ENCODE measurements at places on chromosomes 12 and 14.

DNA sequence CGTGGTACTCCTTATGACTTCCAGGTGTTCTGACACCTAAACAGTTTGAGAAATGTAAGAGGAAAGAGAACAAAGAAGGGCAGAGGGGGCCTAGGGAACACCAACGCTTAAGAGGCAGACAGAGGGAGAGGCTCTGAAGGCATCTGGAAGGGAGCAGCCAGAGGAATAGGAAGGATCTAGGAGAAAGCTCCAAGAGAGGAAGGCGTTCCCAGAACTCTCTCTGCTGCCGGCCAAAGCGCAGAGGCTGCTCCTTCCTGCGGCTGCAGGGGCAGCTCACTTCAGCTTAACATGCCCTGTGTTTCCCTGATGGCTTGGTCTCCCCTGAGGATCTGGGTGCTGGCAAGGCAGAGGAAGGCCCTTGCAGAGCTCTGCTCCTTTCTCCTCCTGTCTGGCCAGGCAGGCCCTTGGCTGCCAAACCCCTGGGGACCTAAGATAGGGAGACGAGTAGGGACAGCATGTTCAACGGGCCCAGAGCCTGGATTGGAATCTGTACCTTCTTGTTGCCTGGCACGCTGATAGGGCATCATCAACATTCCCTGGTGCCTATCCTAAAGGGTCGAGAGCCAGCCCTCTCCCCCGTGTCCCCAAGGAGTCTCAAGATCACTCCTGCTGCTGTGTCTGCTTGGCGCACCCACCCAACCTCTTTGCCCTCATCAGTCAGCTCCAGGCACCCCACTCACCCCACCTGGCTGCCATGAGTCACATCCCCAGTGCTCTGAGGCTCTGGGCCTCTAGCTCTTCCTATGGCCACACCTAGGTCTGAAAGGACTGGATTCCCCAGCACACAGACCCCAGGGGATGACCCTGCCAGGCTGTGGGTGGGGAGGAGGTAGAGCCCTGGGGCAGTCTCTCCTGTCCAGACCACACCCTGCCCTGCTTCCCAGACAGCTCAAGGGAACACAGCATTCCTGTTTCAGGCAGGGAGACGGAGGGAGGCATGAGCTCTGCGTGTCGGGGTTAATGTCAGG, 45.6 kb downstream of the LTBP2 start:
- DNase-seq = peak; percentile 53

GRCh38 chr12:123571343-123571813, 13.0 kb upstream of the TMED2 start:
- DNase-seq = peak; percentile 89

DNA sequence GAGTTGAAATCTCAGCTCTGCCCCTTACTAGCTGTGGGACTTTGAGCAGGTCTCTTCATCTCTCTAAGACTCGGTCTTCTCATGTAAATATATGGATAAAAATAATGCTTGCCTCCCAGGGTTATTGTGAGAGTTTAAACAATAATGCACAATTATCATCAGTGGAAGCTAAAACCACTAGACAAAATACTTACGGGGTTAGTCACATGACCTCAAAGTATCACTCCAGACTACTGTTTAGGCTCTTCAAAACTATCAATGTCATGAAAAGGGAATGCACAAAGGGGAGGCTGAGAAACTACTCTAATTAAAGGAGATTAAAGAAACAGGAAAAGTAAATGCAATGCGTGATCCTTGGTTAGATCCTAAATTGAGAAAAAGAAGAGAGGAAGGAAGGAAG, 24.5 kb upstream of the TSPAN11 start:
- DNase-seq = peak; percentile 26

DNA sequence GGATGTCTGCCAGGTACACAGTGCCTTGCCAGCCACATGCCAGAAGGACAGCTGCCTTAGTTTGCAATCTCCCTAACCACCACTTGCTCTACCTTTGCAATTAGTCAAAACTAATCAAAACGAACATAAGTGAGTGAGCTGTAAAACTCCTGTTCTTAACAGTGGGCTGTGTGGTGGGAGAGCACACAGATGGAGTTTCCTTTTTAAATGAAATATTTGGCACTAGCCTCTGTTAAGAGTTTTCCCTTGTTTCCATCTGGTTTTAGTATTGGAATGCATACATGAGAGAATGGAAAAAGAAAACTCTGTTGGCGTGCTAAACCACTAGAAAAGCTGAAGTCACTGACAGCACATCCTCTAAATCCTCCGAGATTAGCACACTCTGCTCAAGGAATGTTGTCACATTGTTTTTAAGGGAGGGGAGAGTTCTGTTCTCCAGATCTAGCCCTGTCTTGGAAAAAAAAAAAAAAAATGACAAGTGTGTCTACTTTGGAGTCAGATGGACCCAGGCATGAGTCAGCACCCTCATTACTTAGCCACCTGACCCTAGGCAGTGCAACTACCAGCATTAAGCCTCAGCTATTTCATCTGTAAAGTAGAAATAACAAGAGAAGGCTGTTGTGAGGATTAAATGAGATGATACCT, 83.9 kb downstream of the STXBP6 start:
- DNase-seq = peak; percentile 92

GRCh38 chr14:106826833-106827369, 1300.5 kb downstream of the TMEM121 start:
- no peak for DNase-seq

DNA sequence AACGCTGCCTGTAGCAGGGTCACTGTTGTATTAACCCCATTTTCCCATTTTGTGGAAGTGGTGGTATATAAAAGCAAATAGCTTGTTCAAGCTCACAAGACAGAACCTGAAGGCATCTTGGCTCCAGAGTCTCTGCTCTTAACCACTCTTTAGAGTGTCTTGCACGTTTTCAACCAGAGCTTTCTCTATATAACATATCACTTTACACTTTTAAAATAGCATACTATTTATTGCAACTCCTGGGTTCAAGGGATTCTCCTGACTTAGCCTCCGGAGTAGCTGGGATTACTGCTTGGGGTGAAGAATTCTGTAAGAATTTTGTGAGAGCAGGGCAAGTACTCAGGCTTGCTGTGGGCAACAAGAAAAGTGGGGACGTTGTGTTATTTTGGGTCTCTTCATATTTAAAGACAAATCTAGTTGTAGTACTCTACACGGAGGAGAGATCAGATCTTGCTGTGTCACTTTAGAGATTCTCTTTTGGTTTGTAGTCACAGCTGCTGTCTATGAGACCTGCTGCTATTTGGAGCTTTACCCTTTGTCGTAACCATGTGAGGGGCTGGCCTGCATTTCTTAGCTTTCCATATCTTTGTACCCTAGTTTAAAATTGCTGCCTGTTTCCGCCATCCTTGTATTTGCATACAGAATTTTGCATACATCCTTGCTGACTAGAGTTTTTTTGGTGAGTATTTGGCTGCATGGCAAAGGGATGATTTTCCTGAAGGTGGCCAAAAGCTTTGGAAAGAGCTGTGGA, 40.7 kb downstream of the WDR20 start:
- DNase-seq = no peak

DNA sequence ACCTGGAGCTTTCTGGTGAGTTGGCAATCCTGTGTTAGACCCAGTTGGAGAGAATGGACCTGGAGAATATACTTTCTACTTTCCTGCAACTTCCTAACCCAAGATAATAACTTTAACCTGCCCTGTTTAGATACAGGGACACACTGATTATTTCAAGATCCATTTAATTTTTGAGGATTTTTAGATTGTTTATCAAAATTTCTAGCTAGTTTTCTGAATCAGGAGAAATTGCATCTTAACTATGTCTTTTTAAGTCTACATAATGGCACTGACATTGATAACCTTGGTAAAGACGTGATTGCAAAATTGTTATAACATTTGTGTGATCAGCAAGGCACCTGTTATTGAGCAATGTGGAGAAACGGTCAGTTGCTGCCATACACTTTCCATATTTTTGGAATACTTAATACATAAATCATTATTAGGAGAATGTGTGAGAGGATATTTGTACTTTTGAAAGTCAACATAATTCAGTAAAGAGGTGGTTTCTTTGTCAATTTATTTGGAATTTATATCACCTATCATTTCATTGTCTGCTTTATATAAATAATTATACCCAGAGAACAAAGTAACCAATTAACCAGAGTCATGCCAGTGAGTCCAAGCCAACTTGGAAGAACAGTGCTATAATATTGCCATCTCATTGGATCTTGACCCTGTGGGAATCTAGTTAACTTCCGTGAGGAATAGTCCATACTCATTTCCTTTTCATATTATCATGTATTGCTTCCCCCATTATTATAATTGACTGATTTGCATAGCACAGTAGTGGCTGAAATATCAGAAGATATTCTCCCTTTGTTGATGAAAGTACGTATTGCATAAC, 28.4 kb downstream of the NFYB start:
- DNase-seq = no peak

- DNase-seq = no peak
These were observed 20.7 kb downstream of the PELI2 start for GRCh38 chr14:56138928-56139327.

DNA sequence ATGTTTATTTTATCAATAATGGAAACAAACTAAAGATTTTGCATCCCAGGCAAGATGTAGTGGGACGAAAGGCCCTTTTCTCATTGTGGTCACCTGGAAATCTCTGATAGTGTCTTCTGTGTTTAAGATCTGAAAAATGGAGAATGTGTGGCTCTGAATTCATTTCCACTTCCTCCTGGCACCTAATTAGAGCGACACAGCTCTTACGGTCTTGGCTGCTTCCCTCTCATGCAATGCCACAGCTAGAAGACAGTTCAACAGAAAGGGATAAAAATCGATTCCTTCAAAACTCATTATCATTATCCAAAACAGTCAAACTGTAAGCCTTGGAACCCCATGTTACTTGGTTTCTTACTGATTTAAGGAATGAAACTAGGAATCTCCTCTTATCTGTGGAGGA, 9.3 kb downstream of the ST8SIA1 start:
- DNase-seq = no peak

- peak; percentile 54 for DNase-seq
These were observed 43.8 kb downstream of the DDHD1 start for GRCh38 chr14:53109105-53110041.
